Stimulated activated CD4-positive, alpha-beta T cell treated with anti-CD3 and anti-CD28 coated beads, Interleukin-4, amount 100 ng/mL, for 1 hour (primary cell): ENCODE measurements at places on chromosomes 2 and 18.

GRCh38 chr18:2981212-2981728 is 31.7 kb downstream of the LPIN2 start:
- no peak for DNase-seq

- no peak for DNase-seq
Measured at GRCh38 chr2:68245066-68245465, 7.3 kb downstream of the PPP3R1 start.

GRCh38 chr2:188600536-188601210 is 309.0 kb downstream of the GULP1 start:
- DNase-seq: no peak

GRCh38 chr18:58484989-58485981 is 143.6 kb downstream of the ALPK2 start:
- DNase-seq: no peak

GRCh38 chr2:181077128-181077709 is 96.8 kb downstream of the UBE2E3 start:
- no peak for DNase-seq

DNA sequence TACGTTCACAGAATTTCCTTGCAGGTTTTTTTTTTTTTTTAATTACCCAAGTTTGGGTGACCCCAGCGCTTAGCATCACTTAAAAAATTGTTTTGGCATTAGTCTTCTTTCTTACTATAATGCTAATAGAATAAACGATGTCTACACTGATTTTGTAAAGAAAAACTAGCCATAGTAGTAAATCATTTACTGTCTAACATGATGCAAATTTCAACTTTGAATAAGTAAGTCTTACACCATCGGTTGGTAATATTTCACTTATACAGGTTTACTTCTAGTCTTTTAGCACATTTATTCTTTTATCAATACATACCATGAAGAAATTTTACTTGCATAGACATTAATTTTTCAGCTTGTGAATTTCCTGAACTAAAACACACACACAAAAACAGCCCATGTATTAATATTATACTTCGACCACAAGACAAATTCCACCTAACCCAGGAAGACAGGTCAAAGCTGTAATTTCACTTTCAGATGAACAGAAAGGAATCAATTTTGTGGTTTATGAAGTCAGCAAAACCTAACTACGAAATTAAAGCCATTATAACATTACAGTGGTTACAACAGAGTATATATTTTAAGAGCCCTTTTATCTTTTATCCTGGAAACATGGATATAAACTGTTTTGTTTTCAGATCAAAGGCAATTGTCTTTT is 1.9 kb downstream of the YES1 start:
- no peak for DNase-seq

GRCh38 chr2:115976916-115977315 is 1534.5 kb downstream of the DPP10 start:
- DNase-seq: no peak

DNA sequence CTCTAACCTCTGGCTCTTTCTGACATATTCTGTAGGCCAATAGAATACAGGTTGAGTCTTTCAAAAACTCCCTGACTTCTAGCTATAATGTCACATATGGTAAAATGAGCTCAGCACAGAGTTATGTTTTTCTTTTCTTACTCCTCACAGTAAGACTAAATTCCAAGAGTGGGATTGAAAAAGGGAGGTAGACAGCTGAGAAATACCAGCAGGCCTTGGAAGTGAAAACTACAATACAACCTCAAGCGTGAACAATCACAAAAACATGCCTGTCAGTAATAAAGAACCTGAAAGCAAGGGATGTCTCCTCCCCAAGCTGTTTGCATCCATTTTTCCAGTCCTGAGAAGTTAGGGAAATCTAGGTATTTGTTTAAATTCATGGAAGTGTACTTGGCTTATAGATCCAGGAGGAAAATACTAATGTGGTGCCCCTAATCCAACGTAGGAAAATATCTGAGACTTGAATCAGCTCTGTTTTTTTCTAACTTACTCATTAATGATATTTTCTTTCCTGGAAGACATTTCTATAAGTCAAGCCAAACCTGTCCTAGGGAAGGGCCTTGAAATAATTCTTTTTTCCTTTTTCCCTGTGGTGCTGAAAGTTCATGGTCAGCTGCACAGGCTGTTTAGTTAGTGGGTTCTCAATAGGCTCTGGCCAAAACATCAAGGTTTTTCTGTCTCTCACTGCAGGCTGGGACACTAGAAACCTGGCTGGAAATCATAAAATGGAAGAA is 167.9 kb upstream of the SPATS2L start:
- no peak for DNase-seq

GRCh38 chr18:28407681-28408080 is 230.8 kb upstream of the CDH2 start:
- no peak for DNase-seq

- DNase-seq: no peak
Measured at GRCh38 chr2:236974752-236975151, 110.9 kb upstream of the COPS8 start.

DNA sequence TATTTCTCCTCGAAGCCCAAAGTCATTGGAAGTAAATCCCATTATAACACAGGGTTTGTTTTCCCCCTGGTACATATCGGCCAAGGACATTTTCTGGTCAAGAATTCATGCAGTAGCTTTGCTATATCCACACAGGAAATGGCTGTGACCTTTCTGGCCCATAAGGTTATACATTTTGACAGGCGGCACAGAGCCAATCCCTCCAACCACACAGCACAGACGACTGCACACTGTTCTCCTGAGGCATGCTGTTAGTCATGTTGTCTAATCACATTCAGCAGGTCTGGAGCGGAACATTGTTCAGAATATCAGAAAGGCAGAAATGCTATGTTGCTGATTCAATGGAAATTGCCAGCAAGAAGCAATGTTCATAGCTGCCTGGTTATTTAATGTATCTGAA is 742.3 kb upstream of the SLC8A1 start:
- no peak for DNase-seq

DNA sequence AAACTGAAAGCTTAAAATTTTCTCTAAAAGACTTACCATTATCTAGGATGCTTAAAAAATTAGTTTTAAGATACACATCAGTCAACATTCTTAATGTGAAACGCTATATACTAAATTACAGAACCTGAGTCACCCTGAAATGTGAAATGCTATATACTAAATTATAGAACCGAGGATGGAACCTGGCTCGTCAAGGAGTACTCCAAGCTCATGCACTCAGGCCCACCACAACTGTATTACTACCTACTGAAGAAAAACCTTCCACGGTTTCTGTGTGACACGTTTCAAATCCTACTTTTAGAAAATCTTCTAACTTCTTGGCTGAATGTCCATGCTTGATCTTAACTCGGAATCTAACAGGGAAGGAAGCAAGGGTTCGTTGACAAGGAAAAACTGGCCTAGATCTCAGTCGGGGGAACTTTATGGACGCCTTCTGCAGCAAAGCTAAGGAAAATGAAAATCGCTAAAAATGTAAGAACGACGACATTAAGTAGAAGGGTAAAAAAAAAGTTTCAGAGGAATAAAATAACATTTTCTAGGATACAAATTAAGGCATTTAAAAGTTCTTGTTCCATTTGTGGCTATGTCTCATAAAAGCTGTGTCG is 1.4 kb downstream of the PRKD3 start:
- DNase-seq: no peak

DNA sequence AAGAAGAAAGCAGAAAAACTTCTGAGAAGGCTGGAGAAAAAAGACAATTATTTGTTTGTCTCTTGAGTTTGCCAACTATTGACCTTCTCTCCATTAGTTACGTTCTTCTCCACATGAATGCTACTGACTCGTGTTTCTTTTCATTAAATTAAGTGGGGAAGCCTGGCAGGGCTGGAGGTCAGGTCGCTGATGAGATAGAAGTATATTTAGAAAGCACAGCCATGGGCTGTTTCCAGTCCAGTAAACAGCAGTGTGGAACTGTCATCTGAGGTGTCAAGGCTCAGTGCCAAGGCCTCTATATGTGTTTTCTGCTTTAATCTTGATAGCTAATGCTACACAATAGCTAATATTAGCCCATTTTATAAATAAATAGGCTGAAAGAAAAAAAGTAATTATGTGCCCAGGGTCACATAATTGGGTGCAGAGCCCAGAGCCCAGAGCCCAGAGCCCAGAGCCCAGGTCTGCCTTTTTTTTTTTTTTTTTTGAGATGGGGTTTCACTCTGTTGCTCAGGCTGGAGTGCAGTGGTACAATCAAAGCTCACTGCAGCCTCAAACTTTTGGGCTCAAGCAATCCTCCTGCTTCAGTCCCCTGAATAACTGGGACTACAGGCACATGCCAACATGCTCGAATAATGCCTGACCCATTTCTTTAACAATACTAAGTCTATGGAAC is 6.3 kb downstream of the MSGN1 start:
- DNase-seq: no peak

- DNase-seq: no peak
Measured at GRCh38 chr2:183117226-183117625, 7.0 kb upstream of the NUP35 start.

DNA sequence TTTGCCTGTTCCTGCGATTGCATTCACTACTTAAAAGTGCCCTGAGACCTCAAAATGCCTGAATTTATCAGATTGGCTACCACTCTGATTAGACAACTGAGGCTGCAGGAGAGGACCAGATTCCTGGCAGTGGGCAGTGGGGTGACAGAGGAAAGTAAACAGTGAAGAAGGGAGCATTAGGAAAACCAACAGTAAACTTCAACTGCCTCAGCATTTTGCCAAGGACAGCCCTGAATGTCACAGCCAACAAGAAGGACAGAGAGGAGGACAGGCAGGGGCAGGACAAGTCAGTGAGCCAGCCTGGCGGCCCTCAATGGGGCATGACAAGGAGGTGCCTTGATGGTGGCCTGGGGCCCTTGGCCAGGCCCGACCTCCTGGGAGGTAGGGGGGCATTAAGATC is 24.3 kb downstream of the ACMSD start:
- no peak for DNase-seq

- DNase-seq: no peak
Measured at GRCh38 chr2:139819273-139819796, 1039.1 kb upstream of the NXPH2 start.

- DNase-seq: no peak
Measured at GRCh38 chr2:99476629-99477028, 13.2 kb downstream of the REV1 start.

- no peak for DNase-seq
Measured at GRCh38 chr18:32911660-32912284, 138.9 kb upstream of the KLHL14 start.

GRCh38 chr2:10449838-10450691 is 1.9 kb upstream of the ODC1 start:
- DNase-seq: no peak

GRCh38 chr18:61582202-61582710 is 249.0 kb downstream of the CDH20 start:
- DNase-seq: no peak

DNA sequence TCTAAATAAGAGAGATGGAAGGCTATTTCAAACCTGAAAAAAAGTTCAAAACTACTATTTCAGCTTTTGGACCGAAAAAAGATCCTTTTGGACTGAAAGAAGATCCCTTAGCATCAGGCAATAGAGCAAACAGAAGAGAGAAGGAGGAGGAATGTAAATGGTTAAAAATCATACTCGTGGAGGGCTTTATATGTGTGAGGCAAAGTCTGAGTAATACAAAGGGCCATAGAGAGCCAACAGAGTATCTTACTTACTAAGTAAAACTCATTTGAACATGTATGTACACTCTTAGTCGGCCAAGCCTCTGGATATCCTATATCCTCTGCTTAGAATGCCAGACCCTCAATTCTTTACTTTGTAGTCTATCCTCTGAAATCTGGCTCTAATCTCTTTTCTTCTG is 55.7 kb downstream of the ITSN2 start:
- DNase-seq: no peak

DNA sequence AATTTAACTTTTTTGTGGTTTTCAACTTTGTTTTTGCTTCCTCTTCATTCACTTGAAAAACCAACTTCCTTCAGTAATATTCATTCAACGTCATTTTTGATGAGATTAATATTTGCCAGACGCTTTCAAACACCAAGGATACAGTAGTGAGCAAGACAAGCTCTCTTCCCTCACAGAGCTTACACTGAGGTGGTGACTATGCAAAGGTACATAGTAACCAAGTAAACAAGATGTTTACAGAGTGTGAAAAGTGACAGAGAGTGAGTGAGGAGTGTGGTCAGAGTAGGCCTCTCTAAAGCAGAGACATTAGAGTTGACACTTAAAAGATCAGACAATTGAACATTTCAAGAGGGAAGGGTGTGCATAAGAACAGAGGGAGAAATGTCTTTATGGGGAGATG is 155.5 kb downstream of the TMEM247 start:
- DNase-seq: no peak

- no peak for DNase-seq
Measured at GRCh38 chr2:38580115-38580636, 22.6 kb downstream of the HNRNPLL start.

DNA sequence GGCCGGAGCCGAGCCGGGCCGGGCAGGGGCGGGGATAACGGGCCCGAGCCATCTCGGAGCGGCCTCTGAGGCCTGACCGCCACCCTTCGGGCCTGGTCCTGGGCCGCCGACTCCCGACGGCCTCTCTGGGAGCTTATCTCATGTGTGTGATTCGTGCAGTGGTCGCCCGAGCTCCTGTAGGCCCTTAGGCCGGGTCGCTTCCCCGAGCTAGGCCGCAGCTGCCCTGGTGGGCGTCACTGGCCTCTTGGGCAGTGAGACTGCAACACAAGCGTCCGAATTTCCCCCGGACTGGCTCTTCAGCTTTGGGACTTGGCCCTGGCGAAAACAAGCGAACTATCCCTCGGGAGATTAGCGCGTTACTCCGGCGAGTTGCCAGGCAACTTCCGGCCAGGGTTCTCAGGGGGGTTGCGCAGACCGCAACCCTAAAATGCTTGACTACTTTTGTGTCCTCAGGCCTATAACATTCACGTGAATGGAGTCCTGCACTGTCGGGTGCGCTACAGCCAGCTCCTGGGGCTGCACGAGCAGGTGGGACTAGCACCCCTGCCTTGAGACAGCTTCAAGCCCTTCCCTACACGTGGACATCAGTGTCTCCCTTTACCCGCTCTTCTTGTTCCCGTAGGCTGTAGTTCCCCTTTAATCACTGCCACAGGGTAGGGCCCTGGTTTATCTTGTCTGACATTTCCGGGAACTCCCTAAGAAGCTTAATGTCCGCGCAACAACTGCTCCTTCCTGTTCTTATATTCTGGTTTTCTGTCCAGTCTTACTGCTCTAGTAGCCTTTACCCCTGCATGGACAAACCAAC is 602 bp downstream of the SNX17 start:
- peak; percentile 26 for DNase-seq

DNA sequence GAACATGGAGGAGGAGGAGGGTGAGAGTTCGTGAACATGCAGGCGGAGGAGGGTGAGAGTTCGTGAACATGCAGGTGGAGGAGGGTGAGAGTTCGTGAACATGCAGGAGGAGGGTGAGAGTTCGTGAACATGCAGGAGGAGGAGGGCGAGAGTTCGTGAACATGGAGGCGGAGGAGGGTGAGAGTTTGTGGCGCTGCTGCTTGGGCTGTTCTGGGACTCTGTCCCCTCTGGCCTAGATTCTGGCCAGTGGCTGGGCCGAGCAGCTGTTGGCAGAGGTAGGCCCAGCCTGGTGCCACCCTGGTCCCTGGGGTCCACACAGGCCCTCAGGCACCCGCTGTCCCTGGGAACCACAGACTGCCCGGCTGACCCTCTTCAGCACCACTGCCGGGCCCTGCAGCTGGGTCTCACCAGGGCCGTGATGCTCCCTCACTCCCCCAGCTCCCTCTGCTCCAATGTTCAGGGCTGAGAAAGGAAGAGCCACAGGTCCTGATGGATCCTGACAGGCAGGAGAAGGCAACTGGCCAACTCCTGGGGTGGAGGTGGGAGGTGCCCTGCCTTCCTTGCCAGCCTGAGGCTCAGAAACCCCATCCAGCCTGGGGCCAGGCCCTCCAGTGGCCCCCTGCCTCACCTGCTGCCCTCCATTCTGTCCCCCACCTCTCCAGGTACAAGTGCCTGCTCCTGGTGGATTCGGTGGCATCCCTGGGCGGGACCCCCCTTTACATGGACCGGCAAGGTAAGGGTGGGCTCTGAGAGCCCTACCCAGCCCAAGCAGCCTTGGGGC is 3.9 kb downstream of the AGXT start:
- DNase-seq: no peak
